Ovary (tissue), 10 donors: ENCODE measurements at places on chromosomes 5 and 9. TPM values are rescaled to one million over a fixed set of nuclear protein-coding genes. Genes with fewer than 3 reads are reported as not detected.

DNA sequence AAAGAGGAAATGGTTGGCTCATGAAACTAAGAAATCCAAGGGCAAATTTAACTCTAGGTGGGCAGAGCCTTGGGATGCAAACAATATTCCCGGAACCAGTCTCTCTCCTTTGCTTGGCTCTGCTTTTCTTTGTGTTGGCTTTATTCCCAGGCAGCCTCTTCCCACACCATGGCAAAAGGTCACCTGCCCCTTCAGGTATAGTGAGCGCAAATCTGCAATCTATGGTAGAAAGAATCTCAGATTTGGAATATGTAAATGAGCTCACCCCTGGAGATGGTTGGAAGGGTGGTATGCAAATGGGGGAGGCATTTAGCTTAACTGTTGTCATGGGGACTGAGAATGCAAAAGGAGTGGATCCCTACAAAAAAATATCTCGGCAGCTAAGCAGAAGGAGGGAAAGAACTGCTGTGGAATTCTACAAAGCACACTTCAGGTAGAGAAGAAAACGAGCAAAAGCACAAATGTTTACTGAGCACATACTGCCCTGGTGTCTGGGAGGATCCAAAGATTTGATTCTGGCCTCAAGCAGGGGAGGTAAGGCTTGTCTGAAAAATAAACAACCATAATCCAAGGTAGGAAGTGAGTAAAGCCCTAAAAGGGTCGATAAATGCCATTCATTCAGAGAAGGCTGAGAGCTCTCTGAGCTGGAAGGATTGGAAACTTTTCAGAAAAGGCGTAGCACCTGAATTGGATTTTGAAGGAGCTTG lies 139.7 kb downstream of the TLE1 start:
- no peak overlapping the region for H3K27ac ChIP-seq
- H3K36me3 ChIP-seq: no peaks in the 10 kb centered on the region
- no peak for DNase-seq
- no peaks in the 10 kb centered on the region for H3K27me3 ChIP-seq
- H3K4me3 ChIP-seq: no peak overlapping the region

GRCh38 chr9:116549786-116550660 lies 137.1 kb upstream of the TRIM32 start:
- DNase-seq: no peak
- H3K4me3 ChIP-seq: no peak overlapping the region
- H3K27ac ChIP-seq: peak overlapping the region; percentile 17

DNA sequence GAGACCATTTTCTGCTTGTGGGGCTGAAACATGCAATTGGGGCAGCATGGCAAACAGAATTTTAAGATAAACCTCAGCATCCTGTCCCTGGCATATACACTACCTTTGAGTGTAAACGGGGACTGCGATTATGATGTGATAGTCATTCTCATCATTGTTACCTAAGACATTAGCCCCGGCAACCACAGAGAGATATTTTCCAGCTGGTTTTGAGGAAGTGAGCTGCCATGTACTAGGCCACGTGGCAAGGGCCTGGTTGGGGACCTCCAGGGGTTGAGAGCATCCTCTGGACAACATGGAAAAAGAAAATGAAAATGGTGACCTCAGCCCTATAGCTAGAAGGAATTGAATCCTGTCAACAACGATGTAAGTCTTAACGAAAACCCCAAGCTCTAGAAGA lies 623.6 kb upstream of the CDH18 start:
- no peaks in the 10 kb centered on the region for H3K4me1 ChIP-seq
- no peak for DNase-seq
- no peak overlapping the region for H3K4me3 ChIP-seq

DNA sequence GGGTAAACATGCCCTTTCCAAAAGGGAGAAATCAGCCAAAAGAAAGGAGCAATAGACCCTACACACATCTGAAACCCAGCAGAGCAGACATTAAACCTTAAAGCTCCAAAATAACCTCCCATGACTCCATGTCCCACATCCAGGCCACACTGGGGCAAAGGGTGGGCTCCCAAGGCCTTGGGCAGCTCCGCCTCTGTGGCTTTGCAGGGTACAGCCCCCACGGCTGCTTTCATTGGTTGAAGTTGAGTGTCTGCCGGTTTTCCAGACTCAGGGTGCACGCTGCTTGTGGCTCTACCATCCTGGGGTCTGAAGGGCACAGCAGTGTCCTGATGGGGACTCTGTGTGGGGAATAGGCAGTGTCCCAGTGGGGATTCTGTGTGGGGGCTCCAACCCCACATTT lies 146.5 kb downstream of the ZDHHC21 start:
- no peak for DNase-seq
- H3K4me3 ChIP-seq: no peak overlapping the region
- no peaks in the 10 kb centered on the region for H3K27me3 ChIP-seq

GRCh38 chr9:136375096-136375495 lies 1.6 kb upstream of the CARD9 start:
- H3K4me1 ChIP-seq: no peaks in the 10 kb centered on the region
- no peak overlapping the region for H3K27ac ChIP-seq
- no peak for DNase-seq
- no peaks in the 10 kb centered on the region for H3K36me3 ChIP-seq
- H3K27me3 ChIP-seq: no peaks in the 10 kb centered on the region

The ACO1 gene
- total RNA-seq: 25.7 TPM

DNA sequence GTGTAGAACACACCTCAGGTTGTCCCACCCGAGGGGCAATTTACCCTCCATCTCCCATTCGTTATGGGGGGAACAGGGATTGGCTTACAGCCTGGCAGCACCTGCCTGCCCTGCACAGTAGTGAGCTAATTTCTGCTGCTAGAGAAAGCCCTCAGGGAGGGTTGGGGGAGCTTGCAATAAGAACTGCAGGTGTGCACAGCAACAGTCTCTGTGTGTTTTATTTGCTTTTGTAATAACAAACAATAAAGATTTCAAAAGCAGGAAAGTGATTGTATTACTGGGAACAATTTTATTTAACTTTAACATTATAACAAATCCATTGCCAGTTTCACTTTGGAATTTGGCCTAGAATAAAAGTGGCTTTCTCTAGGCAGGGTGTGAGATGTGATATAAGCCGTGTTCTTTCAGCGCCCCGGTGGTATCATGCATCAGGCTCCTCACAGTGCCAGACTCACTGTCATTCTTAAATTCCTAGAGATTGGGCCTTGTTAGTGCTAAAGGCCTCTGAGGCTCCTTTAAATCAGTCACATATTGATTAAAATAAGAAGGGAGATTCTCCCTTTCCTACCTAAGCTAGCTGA lies 81.1 kb downstream of the RMI1 start:
- DNase-seq: no peak
- no peak overlapping the region for H3K27ac ChIP-seq
- H3K4me1 ChIP-seq: peaks cover 1% of the 10 kb centered on the region
- no peak overlapping the region for H3K4me3 ChIP-seq

The CDX1 gene
- 0.77 TPM for total RNA-seq

The SELENOP gene
- 339 TPM for total RNA-seq

DNA sequence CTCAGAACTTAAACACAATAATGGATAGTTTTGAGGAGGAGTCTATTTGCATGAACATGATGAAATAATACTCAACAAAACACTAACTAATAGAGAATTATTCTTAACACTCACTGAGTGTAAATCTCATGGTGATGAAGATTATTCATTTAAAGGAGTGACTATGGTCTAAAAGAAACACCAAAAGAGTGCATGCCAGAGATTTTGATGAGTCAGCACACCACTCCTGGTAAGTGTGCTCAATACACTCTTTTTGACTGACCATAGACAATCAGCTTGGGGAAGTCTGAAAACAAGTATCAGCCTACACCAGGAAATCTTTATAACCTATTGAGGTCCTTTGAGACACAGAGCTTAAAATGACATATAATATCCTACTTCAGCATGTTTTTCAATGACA lies 6.8 kb upstream of the FST start:
- H3K36me3 ChIP-seq: no peaks in the 10 kb centered on the region
- H3K27ac ChIP-seq: no peak overlapping the region
- no peak overlapping the region for H3K4me3 ChIP-seq
- H3K4me1 ChIP-seq: no peaks in the 10 kb centered on the region
- no peaks in the 10 kb centered on the region for H3K27me3 ChIP-seq
- DNase-seq: no peak

GRCh38 chr5:110414360-110414759 lies 312.1 kb downstream of the TMEM232 start:
- H3K27ac ChIP-seq: no peak overlapping the region
- no peaks in the 10 kb centered on the region for H3K4me1 ChIP-seq
- DNase-seq: no peak
- H3K36me3 ChIP-seq: no peaks in the 10 kb centered on the region

DNA sequence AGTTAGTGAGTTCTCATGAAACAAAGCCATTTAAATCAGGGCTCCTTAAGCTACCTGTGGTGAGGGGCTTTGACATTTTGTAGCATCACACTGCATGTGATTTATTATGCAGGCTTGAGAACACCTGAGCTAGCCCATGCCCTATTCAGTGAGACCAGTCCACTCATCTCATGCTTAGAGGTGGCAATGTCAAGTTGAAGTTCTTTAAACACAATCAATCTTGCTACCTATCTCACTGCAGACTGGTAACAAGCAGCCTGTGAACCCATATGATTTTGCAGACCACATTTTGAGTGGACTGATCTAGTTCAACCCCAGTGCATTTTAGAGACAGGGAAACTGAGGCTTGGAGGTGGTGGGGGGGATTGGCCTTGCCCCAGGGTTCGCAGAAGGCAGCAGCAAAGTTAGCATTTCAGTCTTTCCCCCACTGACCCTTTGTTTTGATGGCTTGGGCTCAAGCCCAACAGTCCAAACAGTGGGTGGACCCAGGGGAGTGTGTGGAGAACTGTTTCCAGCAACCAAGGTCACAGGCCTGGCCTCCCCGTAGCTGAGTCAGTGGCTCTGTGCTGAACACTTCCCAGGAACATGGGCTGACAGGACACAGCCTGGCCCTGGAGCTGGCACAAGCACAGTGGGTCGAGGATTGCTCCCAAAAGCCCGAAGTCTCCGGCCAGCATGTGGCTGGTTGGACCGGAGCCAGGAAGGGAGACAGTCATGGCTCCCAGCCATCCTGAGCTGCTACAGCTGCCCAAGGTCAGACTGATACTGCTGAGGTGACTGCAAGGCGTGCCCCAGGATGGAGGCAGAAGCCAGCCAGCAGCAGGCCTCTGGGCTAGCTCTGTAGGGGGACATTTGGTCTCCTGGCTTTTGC lies 95.3 kb downstream of the RGS3 start:
- H3K4me3 ChIP-seq: no peak overlapping the region
- H3K36me3 ChIP-seq: no peaks in the 10 kb centered on the region
- peaks cover 18% of the 10 kb centered on the region for H3K4me1 ChIP-seq

The TARS1 gene
- total RNA-seq: 176 TPM

The MPDZ gene
- total RNA-seq: 45.3 TPM

- H3K27ac ChIP-seq: no peak overlapping the region
- H3K36me3 ChIP-seq: no peaks in the 10 kb centered on the region
- H3K4me3 ChIP-seq: no peak overlapping the region
- H3K27me3 ChIP-seq: no peaks in the 10 kb centered on the region
- no peak for DNase-seq
These were observed 94.2 kb upstream of the ZNF618 start for GRCh38 chr9:113781896-113782295.

The PLCXD3 gene
- total RNA-seq: 19.5 TPM

DNA sequence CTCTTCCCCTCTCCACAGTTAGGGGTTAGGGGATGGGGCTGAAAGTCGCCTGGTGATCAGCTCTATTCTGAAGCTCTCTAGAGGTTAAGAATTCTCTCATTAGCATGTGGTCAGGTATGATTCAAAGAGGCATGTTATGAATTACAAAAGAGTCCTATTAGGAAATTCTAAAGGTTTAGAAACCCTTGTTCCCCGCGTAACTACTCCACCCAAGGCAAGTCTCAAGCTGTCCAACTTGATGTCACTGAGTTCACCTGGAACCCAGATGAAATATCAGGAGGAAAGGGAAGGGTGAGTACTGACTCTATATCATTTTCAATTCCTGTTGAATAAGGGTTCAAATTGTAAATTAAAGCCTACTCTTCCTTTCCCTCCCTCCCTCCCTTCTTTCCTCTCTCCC lies 18.1 kb upstream of the RNF145 start:
- DNase-seq: no peak
- H3K27ac ChIP-seq: no peak overlapping the region
- H3K36me3 ChIP-seq: no peaks in the 10 kb centered on the region
- H3K27me3 ChIP-seq: no peaks in the 10 kb centered on the region

- no peak for DNase-seq
- no peak overlapping the region for H3K4me3 ChIP-seq
- H3K4me1 ChIP-seq: no peaks in the 10 kb centered on the region
- H3K27me3 ChIP-seq: no peaks in the 10 kb centered on the region
- no peaks in the 10 kb centered on the region for H3K36me3 ChIP-seq
- no peak overlapping the region for H3K27ac ChIP-seq
These were observed 7.4 kb downstream of the DMRTA1 start for GRCh38 chr9:22454016-22454415.

DNA sequence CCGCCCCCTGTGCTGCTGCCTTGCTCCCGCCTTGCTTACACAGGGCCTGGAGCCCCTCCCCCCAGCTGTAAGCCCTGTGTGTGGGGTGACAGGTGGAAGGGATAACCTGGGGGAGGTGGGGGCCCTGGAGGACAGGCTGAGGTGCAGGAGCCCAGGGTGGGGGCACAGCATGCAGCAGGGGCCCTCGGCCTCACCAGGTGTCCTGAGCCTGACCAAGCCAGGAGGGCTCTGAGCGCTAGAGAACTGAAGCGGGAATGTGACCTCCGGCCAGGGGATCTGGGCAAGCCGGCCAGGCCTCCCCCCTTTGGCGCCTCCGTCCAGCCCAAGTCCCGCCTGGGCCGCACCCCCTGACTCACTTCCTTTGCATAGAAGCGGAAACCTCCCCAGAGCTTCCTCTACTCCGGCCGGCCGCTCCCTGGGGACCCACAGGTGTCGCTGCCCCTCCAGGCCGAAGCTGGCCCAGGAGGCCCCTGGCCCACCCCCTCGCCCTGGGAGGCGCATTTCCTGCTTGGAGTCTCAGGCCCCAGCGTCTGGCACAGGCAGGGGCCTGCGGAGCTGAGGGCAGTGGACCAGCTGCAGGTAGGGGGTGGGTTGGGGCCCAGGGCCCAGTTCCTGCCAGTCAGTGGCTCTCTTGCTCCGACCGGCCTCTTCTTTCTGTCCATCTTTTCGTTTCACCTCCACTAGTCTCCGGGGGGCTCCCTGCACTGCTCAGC lies at the start of gene TOR4A:
TOR4A (plus strand) TSS at position 398 of the 713 bp plus-strand sequence. CDS start 964 bp downstream, outside the sequence.
- no peaks in the 10 kb centered on the region for H3K36me3 ChIP-seq
- H3K4me1 ChIP-seq: peaks cover 12% of the 10 kb centered on the region
- peak within 1 kb of the TSS; percentile 47 for H3K4me3 ChIP-seq
- peak; percentile 78 for DNase-seq
- H3K27me3 ChIP-seq: no peaks in the 10 kb centered on the region

DNA sequence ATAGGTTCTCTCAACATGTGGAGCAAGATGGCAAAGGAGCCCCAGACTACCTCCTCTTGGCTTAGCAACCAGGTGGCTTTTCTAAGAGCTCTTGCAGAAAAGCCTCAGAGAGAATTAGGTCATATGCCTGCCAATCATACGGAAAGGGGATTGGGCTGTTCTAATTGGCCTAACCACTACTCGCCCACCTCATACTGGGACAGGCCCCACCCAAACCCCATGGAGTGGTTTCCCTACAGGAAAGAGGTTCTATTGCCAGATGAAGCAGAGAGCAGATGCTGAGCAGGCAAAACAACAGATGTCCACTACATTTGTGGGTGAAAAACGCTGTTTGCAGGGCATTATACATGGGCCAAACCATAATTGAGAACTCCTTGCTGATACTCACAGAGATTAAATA lies 29.0 kb downstream of the ABLIM3 start:
- no peaks in the 10 kb centered on the region for H3K27me3 ChIP-seq
- H3K4me1 ChIP-seq: no peaks in the 10 kb centered on the region
- DNase-seq: no peak
- no peaks in the 10 kb centered on the region for H3K36me3 ChIP-seq

GRCh38 chr5:59037941-59038797 lies 455.3 kb downstream of the RAB3C start:
- no peak for DNase-seq
- H3K27ac ChIP-seq: no peak overlapping the region
- H3K36me3 ChIP-seq: no peaks in the 10 kb centered on the region
- peak overlapping the region; percentile 64 for H3K4me3 ChIP-seq
- no peaks in the 10 kb centered on the region for H3K27me3 ChIP-seq
- peaks cover 2% of the 10 kb centered on the region for H3K4me1 ChIP-seq

The COL23A1 gene
- 0.72 TPM for total RNA-seq
